PC-3 (cell line): ENCODE measurements at places on chromosomes 3 and 15. TPM values are rescaled to one million over a fixed set of nuclear protein-coding genes. Genes with fewer than 3 reads are reported as not detected.

GRCh38 chr3:180829409-180830405 lies 82.8 kb upstream of the FXR1 start:
- H3K36me3 ChIP-seq: no peaks in the 10 kb centered on the region
- H3K4me1 ChIP-seq: no peaks in the 10 kb centered on the region
- no peak for DNase-seq

Gene WNT7A
- total RNA-seq: 16.2 and 18.1 TPM in 2 replicates

GRCh38 chr15:41490355-41490754 lies 3.3 kb upstream of the ITPKA start:
- peaks cover 38% of the 10 kb centered on the region for H3K4me1 ChIP-seq
- peak; percentile 94 for DNase-seq
- H3K4me3 ChIP-seq: no peak overlapping the region

- DNase-seq: peak; percentile 49
- no peaks in the 10 kb centered on the region for H3K36me3 ChIP-seq
- H3K27ac ChIP-seq: no peak overlapping the region
- no peak overlapping the region; the same call in 1 of the 2 replicates for H3K4me3 ChIP-seq
- H3K4me1 ChIP-seq: peaks cover 7% of the 10 kb centered on the region
- H3K27me3 ChIP-seq: no peaks in the 10 kb centered on the region
These were observed 54.8 kb upstream of the BCL6 start for GRCh38 chr3:187799942-187800641.

DNA sequence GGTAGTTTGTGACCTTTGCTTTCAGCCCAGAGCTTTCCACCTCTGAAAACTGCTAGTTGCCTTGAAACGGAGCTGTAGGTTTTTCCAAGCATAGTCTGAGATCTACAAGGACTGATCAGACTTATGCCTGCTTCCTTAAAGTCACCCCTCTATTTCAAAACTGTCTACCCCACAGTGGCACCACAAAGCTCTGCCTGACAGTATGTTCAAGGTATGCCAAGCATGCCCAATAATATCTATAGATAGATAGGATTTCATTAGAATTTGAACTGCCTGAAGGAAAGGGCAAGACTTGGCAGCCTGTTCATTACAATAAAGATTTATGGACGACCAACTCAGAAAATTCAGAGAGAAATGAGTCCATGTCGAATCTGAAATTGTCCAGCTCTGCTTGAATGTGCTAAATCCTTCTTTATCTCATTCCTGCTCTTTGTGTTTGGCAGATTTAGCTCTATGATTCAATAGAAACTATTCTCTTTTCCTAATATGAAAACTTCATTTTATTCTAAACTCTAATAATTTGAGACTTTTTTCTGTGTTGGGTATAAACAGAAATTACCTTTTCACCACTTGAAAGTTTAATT lies 227.6 kb upstream of the TBC1D5 start:
- H3K36me3 ChIP-seq: no peaks in the 10 kb centered on the region
- H3K27me3 ChIP-seq: no peaks in the 10 kb centered on the region
- no peak for DNase-seq
- H3K27ac ChIP-seq: no peak overlapping the region
- no peak overlapping the region for H3K4me3 ChIP-seq
- no peaks in the 10 kb centered on the region for H3K4me1 ChIP-seq

GRCh38 chr15:89115547-89115946 lies 27.3 kb downstream of the ABHD2 start:
- H3K36me3 ChIP-seq: peaks cover 8% of the 10 kb centered on the region
- H3K27ac ChIP-seq: peak overlapping the region; percentile 26
- no peak overlapping the region for H3K4me3 ChIP-seq

DNA sequence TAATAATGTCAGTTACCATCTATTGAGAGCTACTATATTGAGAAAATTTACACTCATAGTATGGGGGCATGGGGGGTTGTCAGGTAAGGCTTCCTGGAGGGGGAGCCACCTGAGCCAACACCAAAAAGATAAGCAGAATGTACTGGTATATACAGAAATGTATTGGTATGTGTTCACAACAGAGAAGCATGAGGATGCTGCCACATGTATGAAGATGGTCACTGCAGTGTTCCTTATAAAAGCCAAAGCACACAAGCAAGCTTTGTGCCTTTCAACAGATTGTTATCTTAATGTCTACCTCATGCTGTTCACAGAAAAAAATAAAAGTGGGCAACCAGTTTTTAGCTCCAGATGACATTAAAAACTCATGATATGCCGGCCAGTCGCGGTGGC lies 149.0 kb downstream of the MAGI1 start:
- no peaks in the 10 kb centered on the region for H3K27me3 ChIP-seq
- 0 out of 2 replicates have a peak overlapping the region, but pooled peaks have one; percentile 26 for H3K27ac ChIP-seq
- no peak overlapping the region for H3K4me3 ChIP-seq
- H3K36me3 ChIP-seq: no peaks in the 10 kb centered on the region

DNA sequence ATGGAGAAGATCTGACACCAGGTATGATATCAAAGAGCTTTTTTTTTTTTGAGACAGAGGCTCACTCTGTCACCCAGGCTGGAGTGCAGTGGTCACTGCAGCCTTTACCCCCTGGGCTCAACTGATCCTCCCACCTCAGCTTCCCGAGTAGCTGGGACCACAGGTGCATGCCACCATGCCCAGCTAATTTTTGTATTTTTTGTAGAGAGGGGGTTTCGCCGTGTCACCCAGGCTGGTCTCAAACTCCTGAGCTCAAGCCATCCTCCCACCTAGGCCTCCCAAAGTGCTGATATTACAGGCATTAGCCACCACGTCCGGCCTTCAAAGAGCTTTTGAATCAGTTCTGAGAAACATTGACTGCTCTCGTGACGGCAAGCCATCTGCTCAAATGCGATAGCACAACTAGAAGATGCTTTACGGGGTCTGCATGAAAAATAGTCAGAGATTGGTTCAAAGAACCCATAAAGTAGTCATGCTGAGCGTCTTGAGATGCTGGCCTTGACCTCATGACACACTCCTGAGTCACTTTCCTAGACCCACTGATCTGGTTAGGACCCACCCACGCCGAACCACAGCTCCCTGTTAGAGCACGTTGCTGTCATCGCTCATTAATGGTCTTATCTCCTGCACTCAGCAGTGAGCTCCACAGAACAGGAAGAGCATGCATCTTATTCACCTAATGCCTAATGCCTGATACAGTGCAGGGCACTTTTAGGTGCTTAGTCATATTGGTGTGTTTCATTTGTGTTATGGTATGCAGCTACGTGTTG lies 57.0 kb upstream of the NR2F2 start:
- peak overlapping the region; percentile 49; the same call in 1 of the 2 replicates for H3K4me3 ChIP-seq
- no peaks in the 10 kb centered on the region for H3K36me3 ChIP-seq
- peak; percentile 98 for DNase-seq
- H3K4me1 ChIP-seq: peaks cover 76% of the 10 kb centered on the region
- peak overlapping the region; percentile 88 for H3K27ac ChIP-seq

- DNase-seq: no peak
- H3K27me3 ChIP-seq: no peaks in the 10 kb centered on the region
- H3K4me3 ChIP-seq: no peak overlapping the region
- no peaks in the 10 kb centered on the region for H3K36me3 ChIP-seq
These were observed 13.1 kb downstream of the PEAK1 start for GRCh38 chr15:77406846-77407245.

Gene IL5RA
- not detected in 2 replicates for total RNA-seq

DNA sequence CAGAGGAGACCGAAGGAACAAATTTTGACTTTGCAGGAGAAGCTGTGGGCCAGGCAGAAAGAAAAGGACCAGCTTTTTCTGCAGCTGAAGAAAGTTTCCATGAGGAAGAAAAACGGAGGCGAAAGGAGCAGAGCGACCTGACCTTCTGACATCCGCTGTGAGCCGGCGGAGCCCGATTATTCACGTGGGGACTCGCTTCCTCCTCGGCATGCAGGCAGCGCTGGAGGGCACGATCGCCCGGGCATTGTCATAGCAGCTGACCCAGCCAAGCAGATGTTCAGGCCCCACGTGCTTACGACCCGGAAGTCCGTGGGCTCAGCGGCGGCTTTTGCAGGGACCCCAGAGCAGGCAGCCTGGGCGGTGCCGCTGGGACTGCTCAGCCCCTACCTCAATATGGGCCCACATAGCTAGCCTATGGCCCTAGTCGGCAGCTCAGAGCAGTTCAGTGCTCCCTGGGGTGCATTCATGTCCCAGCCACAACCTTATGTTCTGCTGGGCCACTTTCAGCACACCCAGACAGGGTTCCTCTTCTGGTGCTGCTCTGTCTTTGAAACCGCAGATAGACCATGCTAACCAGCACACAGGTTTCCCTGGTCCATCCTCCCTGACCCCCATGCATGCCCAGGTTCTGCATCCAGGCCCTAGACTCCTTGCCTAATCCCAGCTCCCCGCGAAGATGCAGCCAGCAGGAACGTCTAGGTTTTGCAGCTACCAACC lies 10.5 kb upstream of the EIF4A2 start:
- no peaks in the 10 kb centered on the region for H3K27me3 ChIP-seq
- no peaks in the 10 kb centered on the region for H3K36me3 ChIP-seq
- no peak overlapping the region for H3K4me3 ChIP-seq

DNA sequence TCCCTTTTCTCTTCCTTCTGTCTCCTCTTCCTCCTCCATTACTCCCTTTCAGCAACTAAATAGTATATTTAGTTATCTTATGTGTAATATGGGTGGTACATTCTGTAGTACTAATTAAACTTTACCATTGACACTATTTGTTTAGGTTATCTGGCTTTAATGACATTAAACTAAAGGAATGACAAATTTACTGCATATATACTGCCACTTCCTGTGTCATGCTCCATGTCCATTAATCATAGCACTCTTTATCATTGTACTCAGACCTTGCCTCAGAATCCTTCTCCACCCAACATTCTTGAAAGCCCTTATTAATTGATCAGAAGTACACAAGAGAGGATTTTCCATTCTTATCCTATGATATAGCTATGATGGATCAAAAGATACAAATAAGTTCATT lies 244.2 kb downstream of the NAALADL2 start:
- H3K36me3 ChIP-seq: no peaks in the 10 kb centered on the region
- no peaks in the 10 kb centered on the region for H3K27me3 ChIP-seq
- H3K4me1 ChIP-seq: peaks cover 7% of the 10 kb centered on the region; the same call in 1 of the 2 replicates
- H3K4me3 ChIP-seq: no peak overlapping the region

DNA sequence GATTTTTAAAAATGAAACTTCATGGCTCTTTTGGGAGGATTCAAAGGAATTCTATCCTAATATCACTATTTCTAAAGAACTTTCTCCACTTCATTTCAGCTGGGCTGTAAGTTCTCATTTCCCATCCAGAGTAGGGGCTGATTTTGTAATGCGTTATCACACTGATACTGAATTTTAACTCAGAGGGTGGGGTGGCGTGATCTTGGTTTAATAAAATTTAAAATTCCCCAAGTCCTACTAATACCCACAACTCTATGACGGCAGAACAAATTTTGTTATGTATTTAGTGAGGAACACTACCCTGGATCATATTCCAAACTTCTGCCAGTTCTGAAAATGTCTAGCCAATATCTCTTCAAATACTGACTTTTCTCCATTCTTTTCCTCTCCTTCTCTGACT lies 92.7 kb downstream of the ASB7 start:
- no peak overlapping the region for H3K4me3 ChIP-seq
- H3K36me3 ChIP-seq: peaks cover 4% of the 10 kb centered on the region; the same call in 1 of the 2 replicates
- DNase-seq: no peak
- H3K4me1 ChIP-seq: peaks cover 20% of the 10 kb centered on the region
- no peaks in the 10 kb centered on the region for H3K27me3 ChIP-seq

Gene HCN4
- not detected in 2 replicates for total RNA-seq

DNA sequence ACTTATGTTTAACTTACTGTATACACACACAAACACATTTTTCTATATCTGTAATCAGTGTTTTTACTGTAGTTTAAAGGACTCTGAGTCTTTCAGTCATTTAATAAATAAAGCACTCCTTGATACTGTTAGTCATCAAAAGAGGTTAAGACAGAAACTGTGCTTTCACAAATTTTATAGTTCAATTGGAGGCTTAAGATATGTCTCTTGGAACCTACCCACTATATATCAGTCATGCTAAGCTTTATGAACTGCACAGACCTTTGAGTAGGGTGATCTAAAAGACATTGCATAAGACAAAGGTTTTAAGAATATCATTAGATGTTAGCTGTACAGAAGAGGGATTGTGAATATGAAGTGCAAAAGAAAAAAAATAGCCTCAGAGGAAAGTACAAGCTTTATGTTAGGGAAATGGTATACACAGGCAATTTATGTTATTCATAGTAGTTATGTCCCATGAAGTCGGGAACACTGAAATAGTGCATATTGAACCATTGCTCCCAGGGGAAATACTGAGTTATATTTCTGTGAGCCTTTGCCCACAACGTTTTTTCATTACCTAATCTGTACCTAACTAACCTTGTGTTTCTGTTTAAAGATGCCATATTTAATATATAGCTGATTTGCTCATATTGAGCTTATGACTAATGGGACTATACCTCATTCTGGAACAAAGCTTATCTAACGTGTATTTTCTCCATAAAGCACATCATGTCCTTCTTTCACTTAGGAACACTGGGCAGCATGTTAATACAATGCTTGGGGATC lies 19.7 kb downstream of the CHMP2B start:
- H3K27me3 ChIP-seq: no peaks in the 10 kb centered on the region
- H3K27ac ChIP-seq: peak overlapping the region; percentile 59
- peaks cover 60% of the 10 kb centered on the region for H3K36me3 ChIP-seq

Gene C3orf33
- 3.5 and 3.6 TPM in 2 replicates for total RNA-seq

DNA sequence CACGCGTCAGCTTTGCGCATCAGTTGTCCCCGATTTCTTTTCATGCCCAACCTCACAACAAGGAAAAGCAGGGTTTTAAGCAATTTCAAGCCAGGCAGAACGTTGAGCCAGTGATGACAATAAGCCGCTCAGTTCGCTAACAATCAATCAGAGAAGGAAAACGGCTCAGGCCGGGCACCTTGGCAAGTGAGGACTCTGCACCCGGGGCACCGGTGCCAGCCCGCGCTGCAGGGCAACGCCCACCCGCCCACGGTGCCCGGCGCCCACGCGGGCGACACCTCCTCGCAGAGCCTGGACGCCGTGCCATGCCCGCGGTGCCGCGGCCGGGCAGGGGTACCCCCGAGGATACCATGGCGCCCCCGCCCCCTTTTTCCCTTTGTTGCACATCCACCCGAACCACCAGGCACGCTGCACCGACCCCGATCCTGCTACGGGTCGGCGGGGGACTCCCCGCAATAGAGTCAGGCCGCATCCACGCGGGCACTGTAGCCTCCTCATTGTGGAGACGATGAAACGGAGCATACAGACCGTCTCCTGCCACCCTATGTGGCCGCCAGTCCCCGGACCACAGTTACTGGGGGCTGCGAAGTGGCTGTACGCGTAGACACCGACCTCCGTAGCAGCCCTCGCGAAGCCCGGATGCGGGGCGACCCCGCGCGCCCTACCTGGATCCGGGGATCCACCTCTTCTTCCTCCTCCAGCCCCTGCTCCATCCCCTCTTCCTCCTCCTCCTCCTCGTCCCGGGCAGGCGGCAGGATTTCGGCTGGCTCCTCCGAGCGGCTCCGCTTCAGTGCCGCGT lies 581 bp downstream of the SH3BP5 start:
- H3K36me3 ChIP-seq: no peaks in the 10 kb centered on the region
- no peak overlapping the region for H3K27ac ChIP-seq
- peaks cover 37% of the 10 kb centered on the region for H3K4me1 ChIP-seq
- DNase-seq: peak; percentile 24
- H3K4me3 ChIP-seq: peak overlapping the region; percentile 99

Gene ERC2
- total RNA-seq: 0.77 and 3.3 TPM in 2 replicates

GRCh38 chr3:115475178-115476041 lies 147.9 kb upstream of the GAP43 start:
- H3K27ac ChIP-seq: no peak overlapping the region
- no peak for DNase-seq
- no peaks in the 10 kb centered on the region for H3K36me3 ChIP-seq

- H3K36me3 ChIP-seq: no peaks in the 10 kb centered on the region
- no peaks in the 10 kb centered on the region for H3K27me3 ChIP-seq
These were observed 72.8 kb downstream of the CD200R1L start for GRCh38 chr3:112773864-112774263.
